ENCODE measurements at places on chromosomes 1 and 21. TPM values are rescaled to one million over a fixed set of nuclear protein-coding genes. Genes with fewer than 3 reads are reported as not detected.

ACTA1 gene
- not detected for total RNA-seq

FMN2 gene
- not detected for total RNA-seq

FAM163A gene
- total RNA-seq = not detected

DDR2 gene
- 0.17 TPM for total RNA-seq

DNA sequence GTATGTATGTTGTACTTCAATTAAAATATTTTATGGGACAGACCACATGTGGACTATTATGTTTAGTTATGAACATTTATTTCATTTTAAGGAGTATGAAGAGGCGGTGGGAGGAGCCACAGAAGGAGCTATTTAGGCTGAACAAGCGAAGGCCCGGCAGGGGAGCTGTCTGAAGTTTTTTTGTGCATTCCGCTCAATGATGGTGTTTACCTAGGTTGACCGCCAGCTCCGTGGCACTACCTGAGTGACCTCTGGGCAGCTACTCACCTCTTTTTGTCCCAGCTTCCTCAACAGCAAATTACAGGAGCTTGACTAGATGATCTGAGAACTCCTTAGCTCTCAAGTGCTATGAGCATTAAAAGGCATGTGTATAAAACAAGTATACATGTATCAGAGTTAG is 32.7 kb upstream of the C1orf198 start:
- DNase-seq = no peak

DNA sequence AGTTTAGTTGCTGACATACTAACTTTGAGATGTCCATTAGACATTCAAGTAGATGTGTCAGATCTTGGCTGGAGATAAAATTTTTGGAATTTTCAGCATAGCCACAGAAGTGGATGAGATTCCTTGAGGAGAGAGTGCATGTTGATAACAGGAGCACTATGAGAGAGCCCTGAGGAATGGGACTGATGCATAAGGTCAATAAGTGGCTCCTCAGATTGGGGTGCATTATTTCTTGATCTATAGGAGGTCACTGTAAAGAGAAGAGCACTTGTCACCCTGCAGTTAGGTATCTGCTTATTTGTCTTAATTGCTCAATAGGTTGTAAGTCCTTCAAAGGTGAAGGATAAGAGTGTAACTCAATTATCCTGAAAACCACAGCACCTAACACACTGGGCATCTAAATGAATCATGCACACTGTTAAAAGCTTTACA is 52.0 kb upstream of the TACSTD2 start:
- DNase-seq = no peak
